Stimulated activated CD4-positive, alpha-beta T cell treated with anti-CD3 and anti-CD28 coated beads, Interleukin-4, amount 100 ng/mL, for 24 hours (primary cell): ENCODE measurements at places on chromosomes 12 and 14.

- no peak for DNase-seq
Observed at GRCh38 chr14:80304125-80304766, 92.9 kb upstream of the DIO2 start.

DNA sequence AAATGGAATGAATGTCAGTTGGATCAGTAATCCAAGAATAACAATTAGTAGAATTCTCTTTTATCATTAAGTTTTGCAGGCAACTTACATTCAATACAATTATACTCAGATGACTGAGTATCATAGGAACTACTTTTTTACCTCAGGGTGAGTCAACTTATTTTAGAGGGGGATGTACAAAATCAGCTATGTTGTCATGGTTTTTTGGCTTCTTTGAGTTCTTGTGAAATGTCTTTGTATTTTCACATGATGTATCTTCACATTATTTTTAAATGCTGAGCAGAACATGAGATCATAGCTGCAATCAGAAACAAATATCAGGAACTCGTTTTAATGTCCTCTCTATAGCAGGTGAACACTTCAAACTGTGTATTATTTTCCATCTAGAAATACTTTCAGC lies 65.3 kb upstream of the PTPRR start:
- no peak for DNase-seq

- no peak for DNase-seq
Observed at GRCh38 chr12:28034271-28034670, 61.7 kb upstream of the PTHLH start.

DNA sequence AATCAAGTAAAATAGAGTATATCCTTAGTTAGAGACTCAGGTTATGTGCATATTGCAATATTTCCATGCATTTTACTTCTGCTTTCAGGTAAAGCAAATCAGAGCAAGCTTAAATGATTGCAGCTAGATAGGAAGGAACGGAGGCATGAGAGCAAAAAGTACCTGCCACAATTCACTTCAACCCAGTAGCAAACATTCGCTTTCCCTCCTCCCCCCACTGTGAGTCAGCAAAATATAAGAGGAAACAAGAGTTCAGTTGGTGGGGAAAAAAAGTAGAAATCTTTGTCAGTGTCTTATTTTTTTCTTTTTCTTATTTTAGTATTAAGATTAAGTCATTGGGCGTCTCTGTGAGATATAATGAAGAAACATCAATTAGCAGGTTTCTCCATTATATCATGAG lies 475.4 kb downstream of the NPAS3 start:
- DNase-seq: no peak

DNA sequence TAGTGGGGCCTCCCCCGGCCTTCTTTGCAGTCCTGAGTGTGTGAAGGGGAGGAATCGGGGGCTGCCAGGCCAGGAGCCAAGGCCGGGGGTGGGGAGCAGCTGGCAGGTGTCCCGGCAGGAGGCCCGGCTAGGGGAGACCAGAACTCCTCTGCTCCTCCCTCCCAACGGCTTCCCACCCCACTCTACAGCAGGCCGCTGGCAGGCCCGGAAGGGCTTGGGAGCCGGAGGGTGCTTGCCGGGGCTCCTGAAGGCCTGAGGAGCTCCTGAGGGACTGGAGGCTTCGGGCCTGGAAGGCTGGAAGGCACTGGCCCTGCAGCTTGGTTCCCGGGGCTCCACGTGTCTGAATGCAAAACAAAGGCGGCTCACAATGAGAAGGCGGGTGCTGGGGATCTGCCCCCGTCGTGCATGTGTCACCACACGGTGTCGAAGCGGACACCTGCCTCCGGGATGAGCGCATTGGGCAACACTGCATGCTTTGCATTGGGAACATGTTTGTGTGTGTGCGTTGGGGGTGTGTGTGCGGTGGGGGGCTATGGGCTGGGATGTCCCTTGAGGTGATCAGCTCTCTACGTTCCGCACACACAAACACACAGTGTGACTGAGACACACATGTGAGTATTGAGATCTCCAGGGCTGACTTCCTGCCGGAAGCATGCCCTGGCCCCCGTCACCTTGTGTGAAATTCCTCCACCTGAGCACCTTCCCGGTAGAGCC lies 30.9 kb upstream of the ANKRD9 start:
- DNase-seq: no peak

DNA sequence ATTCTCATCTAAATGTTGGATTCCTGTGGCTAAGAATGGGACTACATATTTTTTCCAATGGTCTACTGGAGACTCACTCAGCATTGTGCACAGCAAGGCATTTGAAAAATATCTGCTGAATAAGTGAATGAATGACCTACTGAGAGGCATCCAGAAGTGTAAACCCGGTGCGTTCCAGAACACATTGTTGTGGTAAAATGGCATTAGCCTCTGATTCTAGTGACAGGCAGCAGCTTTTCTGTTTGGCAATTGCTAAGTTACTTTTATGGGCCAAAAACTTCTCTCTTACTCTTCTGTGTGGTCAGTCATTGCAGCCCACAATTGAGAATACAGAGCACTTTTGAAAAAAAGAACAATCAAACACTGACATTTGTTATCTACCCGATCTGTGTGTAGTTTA lies 36.5 kb downstream of the WIF1 start:
- no peak for DNase-seq

DNA sequence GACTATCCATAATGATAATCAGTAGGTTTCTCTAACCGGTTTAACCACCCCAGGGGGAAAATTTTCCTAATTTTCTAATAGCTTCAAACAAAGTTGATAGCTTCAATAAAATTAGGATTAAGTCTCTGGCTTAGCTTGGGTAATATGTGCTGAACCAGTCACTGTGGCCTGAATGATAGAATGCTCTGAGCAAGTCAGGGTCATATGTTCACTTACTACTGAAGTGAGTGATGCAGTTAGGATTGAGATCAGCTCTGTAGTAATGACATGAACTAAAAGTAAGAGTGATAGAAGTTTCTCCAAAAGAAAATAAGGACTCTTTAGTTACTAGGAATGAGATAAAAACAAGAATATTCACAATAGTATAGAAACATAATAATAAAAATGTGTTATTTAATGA lies 32.6 kb downstream of the ETNK1 start:
- DNase-seq: no peak

- peak; percentile 32 for DNase-seq
Observed at GRCh38 chr14:89283327-89284060, 133.5 kb downstream of the FOXN3 start.

DNA sequence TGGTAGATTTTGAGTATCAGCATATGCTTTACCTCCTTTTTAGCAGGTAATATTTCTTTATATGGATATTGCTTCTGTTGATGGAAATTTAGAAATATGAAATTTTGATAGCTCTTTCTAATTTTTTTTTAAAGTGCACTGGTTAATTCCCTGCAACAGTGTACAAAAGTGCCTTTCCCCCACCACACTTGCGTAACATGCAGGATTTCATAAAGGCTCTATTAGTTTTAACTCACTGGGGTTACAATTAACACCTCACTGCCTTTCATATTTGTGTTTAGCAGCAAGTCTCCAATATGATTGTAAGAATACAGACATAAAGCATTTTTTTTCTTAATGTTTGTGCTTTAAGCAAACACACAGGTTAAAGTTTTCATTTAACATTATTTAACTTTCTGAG lies 25.6 kb downstream of the MNAT1 start:
- no peak for DNase-seq

- no peak for DNase-seq
Observed at GRCh38 chr12:80413462-80413861, 30.6 kb upstream of the PTPRQ start.

DNA sequence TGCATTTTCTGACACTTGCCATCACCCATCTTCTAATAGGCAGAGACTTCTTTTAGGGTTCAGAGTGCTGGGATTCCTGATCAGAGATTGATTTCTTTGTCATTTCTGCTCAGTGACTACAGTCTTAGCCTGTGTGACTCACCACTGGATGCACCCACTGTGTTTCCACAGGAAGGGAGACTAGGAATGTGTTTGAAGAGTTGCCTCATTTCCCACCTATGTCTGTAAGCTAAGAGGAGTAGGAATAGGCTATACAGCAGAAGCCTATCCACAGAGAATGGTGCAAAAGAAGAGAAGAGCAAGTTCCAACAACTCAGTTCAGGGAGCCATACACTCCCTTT lies 60.2 kb upstream of the ACTN1 start:
- DNase-seq: no peak

- no peak for DNase-seq
Observed at GRCh38 chr14:69695322-69696203, 71.4 kb upstream of the SRSF5 start.

DNA sequence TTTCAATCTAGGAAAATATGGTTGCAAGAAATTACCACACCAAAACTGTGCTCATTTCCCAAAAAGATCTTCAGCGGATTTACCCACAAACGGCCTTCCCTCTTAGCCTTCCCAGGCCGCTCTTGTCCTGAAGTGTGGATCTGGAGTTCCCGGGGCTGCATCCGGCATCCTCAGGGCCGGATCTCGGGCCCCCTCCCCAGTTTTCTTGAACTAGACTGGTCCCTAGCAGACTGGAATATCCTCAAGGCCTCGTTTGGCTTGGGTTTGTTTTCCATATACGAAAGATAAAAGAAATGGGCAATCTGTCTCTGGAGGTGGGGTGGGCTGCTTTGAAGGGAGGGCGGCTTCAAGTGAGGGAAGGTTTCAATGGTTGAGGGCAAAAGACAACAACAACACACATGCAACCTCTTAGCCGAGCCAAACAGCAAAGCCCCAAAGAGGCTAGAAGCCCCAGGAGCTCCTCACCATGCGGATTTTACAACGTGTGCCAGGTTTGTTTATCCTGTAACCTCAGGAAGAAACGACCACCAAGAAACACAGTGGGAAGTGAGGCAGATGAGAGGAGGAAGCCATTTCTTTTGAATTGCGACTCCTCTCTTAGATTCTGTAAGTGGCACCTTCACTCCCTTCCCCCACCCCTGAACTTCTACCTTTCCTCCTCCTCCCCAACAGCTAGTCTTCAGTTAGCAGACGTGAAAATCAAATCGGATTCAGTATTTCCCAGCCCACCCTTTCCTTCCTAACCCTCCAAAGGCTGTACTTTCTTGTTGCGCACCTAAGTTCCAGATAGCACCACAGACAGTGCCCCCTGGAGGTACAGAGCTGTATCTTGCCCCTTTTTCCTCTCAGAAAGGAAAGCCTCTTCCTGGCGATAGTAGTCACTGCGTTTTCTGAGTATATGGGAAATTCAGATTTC lies 2.6 kb downstream of the MYF6 start:
- no peak for DNase-seq

GRCh38 chr12:47080725-47081502 lies 1.2 kb upstream of the AMIGO2 start:
- DNase-seq: peak; percentile 64
